ENCODE measurements at places on chromosomes 4 and X.

- DNase-seq, result peak; percentile 54
These were observed 65.7 kb downstream of the GATB start for GRCh38 chr4:151694961-151695720.

- peak; percentile 52 for DNase-seq
These were observed 77.4 kb upstream of the CPEB2 start for GRCh38 chr4:14924812-14925344.

DNA sequence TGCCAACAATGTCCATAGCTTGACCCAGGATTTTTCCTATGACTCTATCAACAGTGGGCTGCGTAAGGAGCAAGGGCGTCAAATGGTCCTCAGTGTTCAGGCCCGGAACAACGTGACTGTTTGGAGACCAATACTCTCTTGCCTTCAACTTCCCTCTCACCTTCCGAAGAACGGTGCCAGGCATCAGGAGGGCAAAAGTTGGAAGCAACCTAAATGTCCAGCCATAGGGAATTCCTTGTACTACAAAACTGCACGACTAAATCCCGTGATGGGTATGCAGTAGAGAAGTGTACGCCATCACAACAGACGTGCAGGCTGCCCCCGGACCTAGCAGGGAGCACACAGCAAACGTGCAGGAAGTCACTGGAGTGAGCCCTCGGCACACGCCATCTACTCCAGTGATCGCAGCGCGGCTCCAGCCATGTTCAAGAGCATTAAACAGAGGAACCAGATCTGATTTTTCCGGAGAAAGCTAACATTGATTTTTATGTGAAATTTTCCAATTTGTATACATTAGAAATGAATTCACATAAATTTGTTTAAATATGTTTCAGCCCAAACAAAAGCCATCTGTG lies 79.0 kb downstream of the JAKMIP1 start:
- DNase-seq, result no peak

DNA sequence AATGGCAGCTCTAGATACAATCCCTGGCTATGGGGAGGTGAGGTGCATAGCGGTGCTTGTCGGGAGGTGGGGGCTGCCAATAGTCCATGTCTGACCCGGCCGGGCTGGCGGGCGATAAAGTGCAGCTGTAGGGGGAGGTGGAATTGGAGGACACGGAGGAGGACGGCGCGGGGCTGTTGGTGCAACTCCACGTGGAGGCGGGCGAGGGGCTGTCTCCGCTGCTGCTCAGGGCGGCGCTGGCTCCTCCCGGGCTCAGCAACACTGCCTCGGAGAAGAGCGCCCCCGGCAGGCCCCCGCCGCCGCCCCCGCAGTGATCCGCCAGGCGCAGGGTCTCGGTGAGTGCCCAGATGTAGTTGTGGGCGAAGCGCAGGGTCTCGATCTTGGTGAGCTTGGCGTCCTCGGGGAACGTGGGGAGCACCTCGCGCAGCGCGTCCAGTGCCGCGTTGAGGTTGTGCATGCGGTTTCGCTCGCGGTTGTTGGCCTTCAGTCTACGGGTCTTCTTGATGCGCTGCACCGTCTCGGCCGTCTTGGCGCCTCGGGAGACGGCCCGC lies 1.3 kb downstream of the NEUROG2 start:
- DNase-seq, result no peak

DNA sequence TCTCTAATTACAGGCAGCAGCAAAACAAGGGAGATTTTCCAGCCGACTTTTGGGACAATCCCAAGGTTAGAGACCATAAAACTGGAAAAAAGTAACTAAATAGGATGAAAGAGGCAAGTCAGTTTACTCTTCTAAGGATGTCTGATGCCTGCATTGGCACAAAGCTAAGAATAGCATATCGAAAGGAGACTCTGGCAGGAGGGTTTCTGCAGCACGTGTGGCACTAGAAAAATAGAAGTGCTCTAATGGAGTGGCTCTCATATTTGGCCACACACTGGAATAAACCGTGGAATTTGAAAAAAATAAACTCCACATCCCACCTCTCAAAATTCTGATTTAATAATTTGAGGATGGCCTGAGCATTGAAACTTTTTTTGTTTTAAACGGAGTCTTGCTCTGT lies 77.2 kb upstream of the ARSJ start:
- DNase-seq, result no peak

- peak; percentile 2 for DNase-seq
These were observed 178.4 kb upstream of the NWD2 start for GRCh38 chr4:37066159-37066558.

GRCh38 chr4:30722359-30723200 lies 2.4 kb downstream of the PCDH7 start:
- DNase-seq, result no peak

DNA sequence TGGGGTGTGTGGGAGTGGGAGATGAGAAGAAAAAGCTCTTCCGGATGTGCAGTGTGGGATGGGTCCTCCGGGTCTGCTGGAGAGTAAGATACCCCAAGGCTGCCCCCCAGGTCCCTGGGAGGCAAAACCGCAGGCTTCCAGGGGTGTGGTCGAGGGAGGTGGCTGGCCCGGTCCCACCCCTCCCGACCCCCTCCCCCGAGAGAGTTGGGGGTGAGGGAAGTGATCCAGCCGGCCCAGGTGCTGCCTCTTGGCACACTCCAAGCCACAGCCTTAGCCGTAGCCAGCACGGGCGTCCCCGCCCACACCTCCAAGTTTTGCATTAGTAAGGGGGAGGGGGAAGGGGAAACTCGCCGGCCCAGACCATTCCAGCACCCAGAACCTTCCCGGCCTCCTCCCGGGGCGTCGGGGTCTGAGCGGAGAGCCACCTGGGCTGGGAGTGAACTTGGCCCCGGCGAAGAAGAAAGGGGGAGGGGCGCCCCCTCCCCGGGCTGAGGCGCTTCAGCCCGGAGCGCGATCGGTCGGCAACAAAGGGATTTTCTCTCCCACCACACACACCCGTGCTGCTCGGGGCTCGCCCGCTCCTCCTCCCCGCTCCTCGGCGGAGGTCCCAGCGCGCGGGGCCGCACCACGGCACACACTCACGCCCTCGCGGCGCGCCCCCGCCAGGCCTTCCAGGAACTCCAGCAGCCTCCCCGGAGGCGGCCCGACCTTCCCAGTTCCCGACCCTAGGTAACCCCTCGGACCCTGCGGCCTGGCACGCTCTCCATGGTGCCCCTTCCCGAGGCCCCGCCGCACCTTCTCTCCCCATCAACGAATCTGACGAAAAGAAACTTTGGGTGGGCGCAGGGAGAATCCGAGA lies 14.4 kb downstream of the BCOR start:
- DNase-seq, result no peak

DNA sequence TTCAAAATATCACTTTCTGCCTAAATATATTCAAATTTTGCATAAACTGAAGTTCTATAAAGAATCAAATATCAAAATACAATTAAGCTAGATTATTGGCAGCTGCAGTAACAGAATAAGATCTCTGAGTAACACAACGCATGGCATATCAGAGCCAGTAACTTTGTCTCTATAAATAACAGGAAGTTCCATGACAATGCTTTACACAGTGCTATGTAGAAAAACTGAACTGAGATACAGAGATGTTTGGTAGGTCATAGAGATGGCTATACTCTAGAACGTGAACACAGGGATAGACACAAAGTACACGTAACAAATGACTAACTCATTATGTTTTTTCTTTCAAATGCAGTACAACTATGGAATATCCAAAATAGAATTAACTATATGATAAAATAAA lies 18.2 kb downstream of the UBE2D3 start:
- no peak for DNase-seq

DNA sequence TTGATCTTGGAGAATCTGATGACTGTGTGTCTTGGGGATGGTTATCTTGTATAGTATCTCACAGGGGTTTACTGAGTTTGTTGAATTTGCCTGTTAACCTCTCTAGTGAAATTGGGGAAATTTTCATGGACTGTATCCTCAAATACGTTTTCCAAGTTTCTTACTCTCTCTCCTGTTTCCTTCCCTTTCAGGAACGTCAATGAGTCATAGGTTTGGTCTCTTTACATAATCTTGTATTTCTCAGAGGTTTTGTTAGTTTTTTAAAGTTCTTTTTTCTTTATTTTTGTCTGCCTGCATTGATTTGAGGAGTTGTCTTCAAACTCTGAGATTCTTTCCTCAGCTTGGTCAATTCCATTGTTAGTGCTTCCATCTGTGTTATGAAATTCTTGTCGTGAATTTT lies 227.7 kb upstream of the GPRIN3 start:
- no peak for DNase-seq

All from epithelial cell of esophagus (primary cell).